Fibroblast of lung (primary cell): ENCODE measurements at places on chromosomes 6 and 20.
A peak's percentile ranks its signal among the peaks of the same experiment; 100 is the strongest.

DNA sequence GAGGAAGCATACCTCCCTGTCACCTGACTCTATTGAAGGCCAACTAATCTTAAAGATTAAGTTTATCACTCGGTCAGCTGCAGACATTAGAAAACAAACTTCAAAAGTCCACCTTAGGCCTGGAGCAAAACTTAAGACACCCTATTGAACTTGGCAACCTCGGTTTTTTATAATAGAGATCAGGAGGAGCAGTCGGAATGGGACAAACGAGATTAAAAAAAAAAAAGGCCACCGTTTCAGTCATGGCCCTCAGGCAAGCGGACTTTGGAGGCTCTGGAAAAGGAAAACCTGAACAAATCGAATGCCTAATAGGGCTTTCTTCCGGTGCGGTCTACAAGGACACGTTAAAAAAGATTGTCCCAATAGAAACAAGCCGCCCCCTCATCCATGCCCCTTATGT is 7.2 kb upstream of the PRR18 start:
- no peak overlapping the region for H3K4me3 ChIP-seq
- no peak overlapping the region for H3K27ac ChIP-seq
- no peak for DNase-seq
- H3K4me1 ChIP-seq = no peaks in the 10 kb centered on the region
- no peaks in the 10 kb centered on the region for H3K27me3 ChIP-seq
- H3K36me3 ChIP-seq = peaks cover 2% of the 10 kb centered on the region

GRCh38 chr20:3383878-3384495 is 23.5 kb downstream of the DNAAF9 start:
- H3K4me3 ChIP-seq = no peak overlapping the region
- no peaks in the 10 kb centered on the region for H3K4me1 ChIP-seq
- no peak overlapping the region for H3K27ac ChIP-seq
- no peak for DNase-seq
- no peaks in the 10 kb centered on the region for H3K27me3 ChIP-seq

- H3K4me1 ChIP-seq = no peaks in the 10 kb centered on the region
- H3K27me3 ChIP-seq = no peaks in the 10 kb centered on the region
- no peak overlapping the region for H3K27ac ChIP-seq
- H3K4me3 ChIP-seq = no peak overlapping the region
Measured at GRCh38 chr6:7633361-7633760, 43.4 kb downstream of the SNRNP48 start.

- H3K4me1 ChIP-seq = no peaks in the 10 kb centered on the region
- H3K27ac ChIP-seq = no peak overlapping the region
- H3K36me3 ChIP-seq = no peaks in the 10 kb centered on the region
- no peaks in the 10 kb centered on the region for H3K27me3 ChIP-seq
- no peak for DNase-seq
Measured at GRCh38 chr20:19697415-19697814, 60.6 kb upstream of the RIN2 start.

GRCh38 chr20:50283922-50284810 is 93.5 kb downstream of the CEBPB start:
- peak overlapping the region; percentile 84 for H3K27ac ChIP-seq
- peak; percentile 69 for DNase-seq
- H3K4me1 ChIP-seq = peaks cover 41% of the 10 kb centered on the region
- no peaks in the 10 kb centered on the region for H3K27me3 ChIP-seq
